ENCODE measurements at places on chromosomes 4 and X.
A peak's percentile ranks its signal among the peaks of the same experiment; 100 is the strongest.

- DNase-seq, result no peak
These were observed 137.8 kb upstream of the FRG1 start for GRCh38 chr4:189802884-189803283.

GRCh38 chrX:77597511-77597910 is 150.3 kb downstream of the FGF16 start:
- DNase-seq, result no peak

DNA sequence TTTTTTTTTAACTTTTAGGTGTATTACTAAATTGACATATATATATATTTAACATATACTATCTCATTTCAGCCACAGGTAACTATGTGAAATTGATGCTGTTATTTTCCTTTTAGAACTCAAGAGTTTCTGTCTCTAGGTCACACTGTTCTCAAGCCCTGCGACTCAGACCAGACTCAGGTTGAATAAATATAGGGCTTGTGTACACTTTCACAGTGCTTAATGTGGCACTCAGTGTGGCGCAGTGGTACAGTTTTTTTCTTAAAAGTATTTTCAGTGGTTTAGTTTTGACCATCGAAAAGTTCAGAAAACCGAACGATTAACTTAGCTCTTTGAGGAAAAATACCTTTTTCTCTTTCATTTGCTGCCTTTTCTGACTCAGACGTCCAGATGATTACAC is 24.7 kb downstream of the PACRGL start:
- DNase-seq, result no peak

DNA sequence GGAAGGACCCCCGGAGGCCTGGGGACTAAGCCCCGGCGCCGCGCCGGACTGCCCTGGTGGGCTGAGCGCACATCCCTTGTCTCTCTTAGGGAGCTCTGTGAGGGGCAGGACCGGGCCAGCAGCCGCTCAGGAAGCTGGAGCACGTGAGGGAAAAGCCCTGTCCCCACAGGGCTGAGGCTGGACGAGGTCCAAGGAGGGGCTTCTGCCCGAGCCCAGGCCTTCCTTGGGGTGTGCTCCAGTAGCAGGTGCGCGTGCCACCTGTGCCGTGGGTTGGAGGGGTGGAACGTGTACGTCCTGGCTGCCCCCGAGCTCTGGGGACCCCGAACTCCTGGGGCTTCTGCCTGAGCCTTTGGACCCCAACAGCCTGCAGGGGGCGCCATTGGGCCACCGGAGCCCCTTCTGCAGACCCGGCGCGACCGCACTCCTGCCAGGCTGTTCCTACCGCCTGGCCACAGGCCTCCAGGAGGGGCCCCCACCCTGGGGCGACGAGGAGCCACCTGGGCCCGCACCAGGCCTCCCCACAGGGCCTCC is 27.2 kb downstream of the TACC3 start:
- DNase-seq, result peak; percentile 95

DNA sequence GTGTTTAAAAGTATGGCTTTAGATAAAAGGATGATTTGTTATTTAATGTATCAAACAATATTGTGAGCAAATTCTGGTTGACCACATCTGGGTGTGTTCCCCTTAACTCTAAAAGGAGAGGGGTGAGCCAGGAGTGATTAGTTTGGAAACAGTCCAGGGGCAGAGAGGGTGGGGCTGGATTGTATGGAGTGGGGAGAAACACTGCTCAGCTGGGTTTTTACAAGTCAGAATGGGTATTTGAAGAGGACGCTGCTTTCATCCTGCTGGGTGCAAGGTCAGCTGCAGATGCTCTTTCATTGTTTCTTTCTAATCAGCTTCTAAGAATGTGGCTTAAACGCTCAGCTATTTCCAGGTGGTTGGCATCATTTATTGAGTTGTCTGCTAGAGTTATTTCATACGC is 82.8 kb upstream of the LIMCH1 start:
- DNase-seq, result no peak

DNA sequence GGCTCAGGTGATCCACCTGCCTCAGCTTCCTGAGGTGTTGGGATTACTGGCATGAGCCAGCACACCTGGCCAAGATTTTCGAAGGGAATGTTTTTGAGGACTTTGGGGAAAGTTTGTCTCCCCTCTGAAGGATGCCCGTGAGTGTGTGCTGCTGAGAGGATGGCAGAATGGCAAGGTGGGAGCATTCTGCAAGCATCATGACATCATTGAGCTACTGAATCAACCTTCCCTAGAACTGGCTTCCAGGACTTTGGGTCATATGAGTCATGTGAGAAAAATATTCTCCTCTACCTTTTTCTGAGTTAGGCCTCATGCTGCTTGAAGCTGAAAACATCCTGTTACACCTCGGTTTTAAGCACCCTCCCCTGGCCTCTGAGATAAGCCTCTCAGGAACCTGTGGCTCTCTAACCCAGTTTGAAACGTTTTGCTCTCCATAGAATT is 31.0 kb downstream of the TMEM131L start:
- DNase-seq, result no peak

GRCh38 chr4:131192318-131192717 is 1956.8 kb upstream of the PCDH10 start:
- no peak for DNase-seq

GRCh38 chr4:73528171-73528570 is 46.6 kb downstream of the AFM start:
- DNase-seq, result no peak

DNA sequence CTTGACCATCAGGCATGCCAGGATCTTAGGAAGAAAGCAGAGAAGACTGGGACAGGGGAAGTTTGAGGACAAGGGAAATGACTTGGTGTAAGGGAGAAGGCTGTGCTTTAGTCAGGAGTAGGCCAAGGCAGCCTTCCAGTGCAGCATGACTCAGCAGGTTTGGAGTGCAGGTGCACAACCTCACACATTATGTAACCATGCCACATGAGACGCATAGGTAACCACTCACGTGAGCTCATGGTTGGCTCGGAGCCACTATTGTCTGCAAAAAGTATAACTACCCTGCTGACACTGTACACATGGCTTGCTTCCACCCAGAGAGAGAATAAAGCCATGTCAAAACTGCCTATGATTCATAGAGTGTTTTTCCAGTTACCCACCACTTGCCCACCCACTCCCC is 715.9 kb downstream of the SMARCA1 start:
- DNase-seq, result no peak

DNA sequence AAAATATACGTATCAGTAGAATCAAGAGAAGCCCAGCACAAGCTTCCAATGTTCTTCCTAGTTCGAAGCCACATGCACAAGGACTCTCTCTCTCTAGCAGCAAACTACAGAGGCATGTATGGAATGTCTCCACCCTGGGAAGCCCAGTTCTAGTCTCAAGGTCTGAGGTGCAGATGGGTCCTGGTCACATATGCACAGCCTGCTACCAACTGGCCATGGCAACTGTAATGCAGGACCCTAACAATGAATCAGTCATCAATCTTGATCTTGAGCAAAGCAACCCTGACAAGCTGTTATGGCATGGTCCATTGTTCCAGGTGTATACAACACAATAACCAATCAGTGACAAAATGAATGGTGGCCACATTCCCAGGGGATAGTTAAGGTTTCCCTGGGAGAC is 55.8 kb downstream of the MBNL3 start:
- DNase-seq, result no peak

DNA sequence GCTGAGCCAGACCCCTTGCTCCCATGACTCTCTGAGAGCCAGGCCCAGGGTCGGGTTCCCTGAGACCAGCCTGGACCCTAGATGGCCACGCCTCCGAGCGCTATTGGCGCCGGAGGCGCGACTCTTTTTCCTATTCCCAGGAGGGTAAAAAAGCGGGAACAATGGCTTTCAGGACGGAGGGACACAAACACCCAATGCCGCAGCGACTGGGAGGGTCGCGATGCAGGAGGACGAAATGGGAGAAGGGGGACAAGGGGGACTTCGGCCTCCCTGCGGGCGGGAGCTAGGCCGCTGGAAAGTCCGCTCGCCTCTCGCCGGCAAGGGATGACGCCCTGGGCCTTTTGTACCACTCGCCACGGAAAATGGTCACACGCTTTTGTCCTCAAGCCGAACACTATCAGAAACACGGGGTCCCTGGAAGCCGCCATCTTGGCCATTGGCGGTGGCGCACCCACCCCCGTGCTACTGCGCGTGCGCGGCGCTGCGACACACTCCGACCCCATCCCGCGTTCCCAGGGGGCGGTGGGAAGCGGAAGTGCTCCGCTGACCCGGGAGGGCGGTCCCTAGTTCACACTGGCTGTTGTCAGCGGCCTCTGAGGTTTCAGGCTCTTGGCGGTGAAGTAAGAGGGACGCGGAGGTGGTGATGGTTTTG is 98.4 kb downstream of the ZNF674 start:
- peak; percentile 94 for DNase-seq

GRCh38 chr4:80207664-80208063 is 10.4 kb downstream of the PRDM8 start:
- DNase-seq, result no peak

GRCh38 chr4:1216869-1217294 is 32.0 kb downstream of the CTBP1 start:
- DNase-seq, result no peak

GRCh38 chr4:175559126-175559525 is 252.9 kb downstream of the GPM6A start:
- no peak for DNase-seq

- DNase-seq, result no peak
These were observed 25.8 kb upstream of the PBDC1 start for GRCh38 chrX:76147106-76147505.

All from HEK293T (cell line).